NCI-H748 treated with DMSO at 0.1 percent for 48 hours (cell line): ENCODE measurements at places on chromosomes 13 and 19.
A peak's percentile ranks its signal among the peaks of the same experiment; 100 is the strongest.

DNA sequence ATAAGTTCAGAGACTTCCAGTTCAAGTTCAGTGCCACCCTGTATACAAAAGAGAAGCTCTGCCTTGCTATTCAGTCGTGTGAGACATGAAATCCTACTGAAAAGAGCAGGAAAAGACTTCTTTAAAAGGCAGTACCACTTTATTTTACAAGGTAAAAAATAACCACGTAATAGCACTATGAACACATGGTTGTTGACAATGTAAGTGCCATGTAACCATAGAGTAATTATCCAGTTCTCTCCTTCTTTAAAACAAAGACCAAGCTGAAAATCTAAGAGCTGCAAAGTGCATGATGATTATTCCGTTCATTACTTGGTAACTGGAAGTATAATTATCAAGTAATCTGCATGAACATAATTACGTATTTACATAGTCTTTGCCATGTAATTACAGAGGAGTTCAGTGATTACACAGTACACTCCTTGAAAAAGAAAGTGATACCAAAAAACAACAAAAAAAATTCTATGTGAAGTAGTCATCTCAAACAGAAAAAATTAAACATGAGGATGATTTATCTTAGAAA lies 288.7 kb downstream of the EFNB2 start:
- peak; percentile 8 for DNase-seq

DNA sequence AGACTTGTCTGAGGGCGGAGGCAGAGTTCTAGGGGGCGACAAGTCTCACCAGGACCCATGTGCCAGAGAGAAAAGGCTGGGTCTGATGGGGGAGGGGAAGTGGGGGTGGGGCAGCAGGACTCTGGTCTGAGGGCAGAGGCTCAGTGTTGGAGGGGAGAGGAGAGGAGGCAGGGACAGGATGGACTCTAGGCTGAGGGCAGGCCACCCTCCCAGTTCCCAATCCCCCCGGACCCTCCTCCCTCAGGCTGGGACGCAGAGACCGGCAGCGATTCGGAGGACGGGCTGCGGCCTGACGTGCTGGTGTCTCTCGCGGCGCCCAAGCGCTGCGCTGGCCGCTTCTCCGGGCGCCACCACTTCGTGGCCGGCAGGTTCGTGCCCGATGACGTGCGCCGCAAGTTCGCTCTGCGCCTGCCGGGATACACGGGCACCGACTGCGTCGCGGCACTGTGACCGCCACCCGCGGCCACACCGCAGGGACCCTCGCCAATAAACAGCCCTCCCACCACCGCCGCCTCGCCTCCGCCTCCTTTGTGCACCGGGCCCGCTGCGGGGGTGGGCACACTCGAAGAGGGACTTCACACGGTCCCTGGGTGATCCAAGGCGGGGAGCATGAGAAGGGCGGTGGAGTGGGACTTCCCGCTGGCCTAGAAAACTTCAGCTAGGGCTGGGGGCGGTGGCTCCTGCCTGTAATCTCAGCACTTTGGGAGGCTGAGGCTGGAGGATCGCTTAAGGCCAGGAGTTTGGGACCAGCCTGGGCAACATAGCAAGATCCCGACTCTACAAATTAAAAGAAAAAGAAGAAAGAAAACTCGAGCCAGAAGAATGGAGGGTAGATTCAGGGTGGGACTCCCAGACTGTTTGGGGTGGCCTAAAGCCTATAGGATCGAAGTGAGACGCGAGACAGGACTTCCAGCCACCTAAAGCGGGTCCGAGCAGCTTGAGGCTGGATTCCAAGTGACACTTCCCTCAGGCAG lies 703 bp upstream of the CILP2 start:
- no peak for DNase-seq

DNA sequence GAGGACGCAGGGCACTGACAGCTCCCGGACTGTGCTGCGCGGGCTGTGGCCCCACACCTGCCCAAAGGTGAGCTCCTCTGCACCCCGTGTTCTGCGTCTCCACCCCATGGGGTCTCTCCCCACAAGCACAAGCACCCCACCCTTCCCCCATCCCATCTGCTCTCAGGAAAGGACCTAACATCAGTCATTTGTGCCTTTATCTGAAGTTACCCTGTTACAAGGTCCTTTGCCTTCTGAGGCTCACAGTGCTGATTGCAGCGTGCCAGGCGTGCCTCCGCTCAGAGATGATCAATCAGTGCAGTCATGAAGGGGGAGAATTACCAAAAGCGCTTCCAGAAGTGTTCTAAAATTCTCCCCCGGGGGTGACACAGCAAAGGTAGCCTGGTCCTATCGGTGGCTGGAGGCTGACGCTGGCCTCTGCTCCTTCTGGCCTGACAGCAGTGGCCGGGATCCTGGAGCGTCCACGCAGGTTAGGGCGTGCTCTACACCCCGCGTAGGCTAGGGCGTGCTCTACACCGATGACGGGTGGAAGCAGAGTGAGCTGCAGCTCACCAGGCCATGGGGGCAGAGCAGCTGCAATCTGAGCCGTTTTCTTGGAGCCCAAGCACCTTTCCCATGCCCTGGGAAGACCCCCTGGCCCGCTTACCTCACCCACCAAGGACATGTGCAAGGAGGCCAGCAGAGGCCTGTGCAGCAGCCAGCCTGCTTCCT lies 84.7 kb upstream of the TM9SF2 start:
- no peak for DNase-seq

DNA sequence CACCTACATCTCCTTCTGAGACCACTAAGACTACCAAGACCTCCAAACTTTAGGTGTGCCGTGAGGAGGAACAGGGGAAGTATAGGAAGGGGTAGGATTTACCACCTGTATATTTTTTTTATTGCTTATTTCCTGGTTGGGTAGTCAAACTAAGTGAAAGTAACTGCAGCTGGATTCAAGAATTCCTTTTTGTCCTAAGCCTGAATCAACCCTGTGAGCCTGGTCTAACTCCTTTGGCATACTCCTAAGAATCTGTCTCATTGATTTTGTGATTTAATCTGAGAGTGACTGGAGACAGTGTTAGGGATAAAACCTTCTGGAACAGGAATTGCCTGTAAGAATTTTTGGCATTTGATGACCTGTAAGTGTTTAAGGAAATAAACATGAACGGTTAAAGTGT lies 523.5 kb upstream of the MIR17HG start:
- DNase-seq: no peak

- DNase-seq: no peak
Observed at GRCh38 chr13:59706101-59706976, 457.4 kb downstream of the DIAPH3 start.

DNA sequence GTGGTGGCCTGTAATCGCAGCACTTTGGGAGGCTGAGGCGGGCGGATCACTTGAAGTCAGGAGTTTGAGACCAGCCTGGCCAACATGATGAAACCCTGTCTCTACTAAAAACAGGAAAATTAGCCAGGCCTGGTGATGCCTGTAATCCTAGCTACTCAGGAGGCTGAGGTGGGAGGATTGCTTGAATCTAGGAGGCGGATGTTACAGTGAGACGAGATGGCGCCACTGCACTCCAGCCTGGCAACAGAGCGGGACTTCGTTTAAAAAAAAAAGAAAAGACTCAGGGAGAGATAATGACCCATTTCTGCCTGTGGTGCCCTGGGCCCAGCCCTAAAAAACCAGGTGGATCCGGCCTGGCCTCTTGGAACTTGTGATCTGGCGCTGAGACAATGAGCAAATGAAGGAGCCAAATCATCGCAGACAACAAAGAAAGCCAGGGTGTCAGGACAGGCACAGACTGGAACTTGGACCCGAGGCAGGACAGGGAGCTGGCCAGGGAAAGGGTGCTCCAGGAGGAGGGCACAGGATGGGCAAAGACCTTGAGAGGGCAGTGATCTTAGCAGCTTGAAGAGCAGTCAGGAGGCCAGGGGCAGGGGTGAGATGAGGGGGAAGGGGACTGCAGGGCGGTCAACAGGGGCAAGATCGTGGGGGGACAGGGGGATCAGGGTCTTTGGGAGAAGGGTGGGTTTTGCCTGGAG lies 962 bp upstream of the JAK3 start:
- DNase-seq: no peak

GRCh38 chr19:16654140-16654539 lies 5.8 kb downstream of the SMIM7 start:
- no peak for DNase-seq

GRCh38 chr19:11481534-11482383 lies 913 bp upstream of the ELAVL3 start:
- DNase-seq: peak; percentile 82

DNA sequence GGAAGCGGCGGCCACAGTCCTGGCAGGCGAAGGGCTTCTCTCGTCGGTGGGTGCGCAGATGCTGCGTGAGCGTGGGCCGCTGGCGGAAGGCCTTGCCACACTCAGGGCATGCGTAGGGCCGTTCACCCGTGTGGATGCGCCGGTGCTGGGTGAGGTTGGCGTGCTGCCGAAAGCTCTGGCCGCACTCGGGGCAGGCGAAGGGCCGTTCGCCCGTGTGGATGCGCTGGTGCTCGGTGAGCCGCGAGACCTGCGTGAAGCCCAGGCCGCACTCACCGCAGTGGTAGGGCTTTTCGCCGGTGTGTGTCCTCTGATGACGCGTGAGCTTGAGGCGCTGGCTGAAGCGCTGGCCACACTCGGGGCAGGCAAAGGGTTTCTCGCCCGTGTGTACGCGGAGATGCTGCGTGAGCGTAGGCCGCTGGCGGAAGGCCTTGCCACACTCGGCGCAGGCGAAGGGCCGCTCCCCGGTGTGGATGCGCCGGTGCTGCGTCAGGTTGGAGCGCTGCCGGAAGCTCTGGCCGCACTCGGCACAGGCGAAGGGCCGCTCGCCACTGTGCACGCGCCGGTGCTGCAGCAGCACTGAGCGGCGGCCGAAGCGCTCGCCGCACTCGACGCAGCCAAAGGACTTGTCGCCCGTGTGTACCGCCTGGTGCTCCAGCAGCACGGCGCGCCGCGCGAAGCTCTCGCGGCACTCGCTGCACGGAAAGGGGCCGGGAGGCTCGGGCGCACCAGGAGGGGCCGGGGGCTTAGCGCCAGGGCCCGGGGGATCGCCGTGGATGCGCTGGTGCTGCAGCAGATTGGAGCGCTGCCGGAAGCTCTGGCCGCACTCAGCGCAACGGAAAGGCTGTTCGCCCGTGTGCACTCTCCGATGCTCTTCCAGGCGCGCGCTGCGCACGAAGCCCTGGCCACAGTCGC lies 4.0 kb upstream of the UBE2M start:
- DNase-seq: no peak

- DNase-seq: no peak
Observed at GRCh38 chr13:28485097-28485496, 9.8 kb downstream of the FLT1 start.

DNA sequence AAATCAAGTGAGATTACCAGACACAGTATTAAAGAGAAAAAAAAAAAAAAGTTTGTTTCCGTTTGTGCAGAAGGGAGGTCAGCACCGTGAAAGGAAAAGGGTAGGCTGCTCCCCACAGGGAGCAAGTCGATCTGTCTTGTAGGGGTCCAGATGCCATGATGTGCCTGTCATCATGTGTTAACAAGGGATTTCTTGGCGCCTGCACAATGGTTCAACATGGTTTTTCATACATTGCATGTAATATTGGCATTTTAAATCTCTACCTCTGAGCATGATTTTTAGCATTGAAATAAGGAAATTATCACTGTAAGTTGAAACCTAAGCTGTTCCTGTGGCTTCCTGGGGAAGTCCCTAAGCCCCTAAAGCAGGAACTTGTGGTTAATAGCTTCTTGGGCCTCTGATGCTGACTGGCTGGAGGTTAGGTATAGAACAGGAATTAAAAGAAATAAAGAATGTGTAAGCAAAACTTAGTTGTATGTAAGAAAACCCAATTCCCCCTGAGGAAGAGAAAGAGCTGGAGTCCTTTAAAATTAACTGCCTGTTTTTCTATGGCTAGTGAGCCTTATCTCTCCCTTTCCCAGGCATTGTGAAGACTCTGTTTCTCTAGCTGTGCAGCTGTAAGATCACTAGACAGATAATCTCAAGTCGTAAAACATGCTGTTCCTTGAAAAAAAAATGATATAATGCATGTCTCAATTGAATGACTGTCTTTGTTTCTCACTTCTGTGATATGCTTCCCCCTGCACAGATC lies 7.4 kb upstream of the FCGBP start:
- no peak for DNase-seq

DNA sequence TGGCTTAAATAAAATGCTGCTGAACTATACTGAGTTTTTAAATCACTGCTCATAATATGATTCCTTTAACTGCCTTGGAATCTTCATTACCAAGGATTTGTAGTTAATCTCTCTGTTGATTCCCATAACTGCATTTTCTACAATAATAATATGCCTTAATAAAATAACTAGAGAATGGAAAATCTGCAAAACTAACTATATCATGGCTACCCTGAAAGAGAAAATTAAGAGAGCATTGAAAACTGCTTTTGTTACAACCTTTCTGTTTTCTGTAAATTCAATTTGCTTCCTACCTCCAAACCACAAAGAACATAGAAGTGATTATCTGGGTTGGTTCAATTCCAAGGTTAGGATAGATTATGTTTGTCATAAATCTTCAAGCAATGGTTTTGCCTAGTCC lies 202.8 kb upstream of the ATXN8OS start:
- no peak for DNase-seq

- DNase-seq: no peak
Observed at GRCh38 chr13:39073983-39074382, 35.7 kb downstream of the NHLRC3 start.
